ENCODE measurements at places on chromosomes 2 and 18.

DNA sequence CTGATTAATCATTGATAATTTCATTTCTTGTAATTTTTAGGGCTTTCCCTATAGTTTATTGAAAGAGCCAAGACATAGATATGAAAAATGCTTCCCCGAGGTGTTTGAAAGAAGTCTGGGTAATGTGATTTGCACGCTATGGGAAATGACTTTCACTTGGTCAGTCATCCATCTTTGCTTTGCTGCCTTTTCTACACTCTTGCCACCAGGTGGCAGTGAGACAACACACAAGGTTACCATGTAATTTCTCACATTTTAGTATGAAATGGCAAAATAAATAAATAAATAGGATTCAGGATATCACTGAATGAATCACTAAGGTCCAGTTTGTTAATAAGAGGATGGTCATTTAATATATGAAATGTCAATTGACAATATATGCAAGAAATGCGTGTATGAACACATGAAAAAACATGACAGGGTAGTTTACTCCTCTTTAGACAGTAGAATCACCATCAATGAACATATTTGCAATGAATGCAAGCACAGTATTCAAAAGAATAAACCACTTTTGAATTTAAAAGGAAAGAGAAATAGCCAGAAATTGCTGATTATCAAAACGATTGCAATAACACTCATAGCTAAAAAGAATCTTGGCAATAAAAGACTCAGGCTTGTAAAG is 52.2 kb upstream of the KCNH7 start:
- DNase-seq: no peak

DNA sequence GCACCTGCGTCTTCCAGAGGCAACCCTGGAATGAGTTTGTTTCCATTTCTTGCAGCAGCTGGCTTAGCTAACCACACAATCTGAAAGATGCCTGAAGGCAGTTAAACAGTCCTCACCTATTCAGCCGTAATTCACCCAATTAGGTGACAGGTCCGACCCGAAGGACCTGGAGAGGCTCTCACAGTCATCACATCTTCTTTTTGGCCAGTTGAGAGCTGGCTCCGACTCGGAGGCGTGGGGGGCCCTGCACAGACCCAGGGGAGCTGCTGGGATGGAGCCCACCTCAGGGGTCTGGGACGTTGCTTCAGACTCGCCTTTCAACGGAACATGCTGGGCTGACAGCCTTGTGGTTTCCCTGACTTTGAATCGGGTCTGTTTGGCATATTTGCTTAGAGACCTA is 187.3 kb downstream of the RTP5 start:
- no peak for DNase-seq

GRCh38 chr2:27762951-27763906 is 8.3 kb upstream of the MRPL33 start:
- DNase-seq: no peak

DNA sequence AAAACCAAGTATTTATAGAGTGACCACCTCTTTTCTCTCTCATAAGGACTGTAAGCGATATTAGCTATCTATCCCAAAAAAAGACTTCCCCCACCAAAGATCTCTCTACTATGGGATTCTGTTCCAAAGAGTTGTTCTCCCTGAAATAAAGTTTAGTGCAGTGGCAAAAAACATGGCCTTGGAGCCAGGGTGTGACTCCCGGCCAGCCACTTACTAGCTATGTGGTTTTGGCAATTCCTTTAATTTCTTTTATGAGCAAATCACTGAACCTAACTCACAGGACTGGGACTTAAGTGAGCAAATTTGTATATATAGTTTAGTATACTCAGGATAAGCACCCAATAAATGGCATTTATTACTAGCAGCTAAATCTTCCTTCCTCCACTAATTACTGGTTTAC is 42.6 kb downstream of the SESTD1 start:
- no peak for DNase-seq

GRCh38 chr2:464562-465309 is 176.8 kb upstream of the ALKAL2 start:
- no peak for DNase-seq

- DNase-seq: no peak
Observed at GRCh38 chr2:73414696-73415095, 29.1 kb downstream of the ALMS1 start.

DNA sequence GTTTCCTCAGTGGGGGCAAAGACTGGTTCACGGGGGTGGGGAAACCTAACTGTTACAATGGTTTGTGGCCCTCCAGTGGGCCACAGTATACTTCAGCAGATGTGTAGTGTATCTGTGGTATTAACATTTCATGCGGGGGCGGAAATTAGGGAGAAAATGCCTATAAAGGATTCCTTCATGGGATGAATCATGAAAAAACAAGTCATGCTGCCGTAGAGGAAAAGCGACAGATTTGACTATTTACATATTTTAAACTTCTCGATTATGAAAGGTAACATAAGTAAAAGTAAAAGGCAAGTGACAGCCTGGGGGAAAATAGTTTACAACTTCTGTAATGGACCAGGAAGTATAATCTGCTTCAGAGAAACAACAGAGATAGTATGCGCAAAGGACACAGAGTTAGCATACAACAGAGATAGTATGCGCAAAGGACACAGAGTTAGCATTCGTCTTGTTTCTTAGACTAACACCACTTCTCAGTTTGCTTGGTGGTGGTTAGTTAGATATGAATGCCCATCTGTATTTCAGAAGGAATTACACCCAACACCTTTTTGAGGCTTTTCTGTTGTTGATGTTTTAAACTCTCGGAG is 41.1 kb downstream of the MRPS9 start:
- DNase-seq: no peak

- DNase-seq: no peak
Observed at GRCh38 chr2:217151509-217152206, 291.8 kb upstream of the TNP1 start.

- DNase-seq: no peak
Observed at GRCh38 chr18:79945118-79946042, 6.1 kb downstream of the SLC66A2 start.

DNA sequence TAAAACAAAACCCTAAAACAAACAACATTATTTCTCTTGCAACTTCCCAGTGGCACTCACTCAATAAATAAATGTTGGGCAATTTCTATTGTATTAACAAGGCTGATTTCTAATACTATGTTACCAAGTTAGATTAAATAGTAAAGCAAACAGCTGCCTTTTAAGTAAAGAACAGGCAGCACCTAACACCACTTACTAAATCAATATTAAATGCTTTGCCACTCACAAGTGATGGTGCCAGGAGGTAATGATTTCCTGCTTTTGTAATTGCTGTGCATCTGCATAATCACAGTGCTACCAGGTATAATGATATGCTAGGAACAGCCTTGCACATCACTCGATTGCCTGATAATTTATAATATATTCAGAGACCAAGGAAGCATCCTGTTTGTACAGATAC is 276.5 kb downstream of the NBAS start:
- no peak for DNase-seq

DNA sequence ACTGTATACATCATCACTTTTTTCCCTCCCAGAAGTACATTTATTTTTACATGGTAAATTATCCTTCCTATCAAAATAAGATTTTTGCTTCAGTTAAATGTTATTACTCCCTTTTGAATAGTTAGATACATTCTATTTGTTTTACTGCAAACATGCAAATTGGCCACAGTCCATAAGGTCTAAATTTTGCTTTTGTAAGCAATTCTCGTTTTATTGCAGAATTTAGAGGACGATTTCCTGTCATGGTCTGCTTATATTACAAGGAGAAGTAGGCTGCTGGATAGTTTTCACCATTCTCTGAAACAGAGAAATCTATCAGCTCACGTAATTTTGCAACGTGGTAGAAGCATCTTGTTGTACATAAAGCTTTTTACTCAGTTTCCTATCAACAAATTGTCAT is 1632.5 kb downstream of the LRP1B start:
- DNase-seq: no peak

- DNase-seq: no peak
Observed at GRCh38 chr18:59060551-59060950, 79.1 kb upstream of the SEC11C start.

GRCh38 chr18:7467708-7468466 is 99.2 kb upstream of the PTPRM start:
- no peak for DNase-seq

DNA sequence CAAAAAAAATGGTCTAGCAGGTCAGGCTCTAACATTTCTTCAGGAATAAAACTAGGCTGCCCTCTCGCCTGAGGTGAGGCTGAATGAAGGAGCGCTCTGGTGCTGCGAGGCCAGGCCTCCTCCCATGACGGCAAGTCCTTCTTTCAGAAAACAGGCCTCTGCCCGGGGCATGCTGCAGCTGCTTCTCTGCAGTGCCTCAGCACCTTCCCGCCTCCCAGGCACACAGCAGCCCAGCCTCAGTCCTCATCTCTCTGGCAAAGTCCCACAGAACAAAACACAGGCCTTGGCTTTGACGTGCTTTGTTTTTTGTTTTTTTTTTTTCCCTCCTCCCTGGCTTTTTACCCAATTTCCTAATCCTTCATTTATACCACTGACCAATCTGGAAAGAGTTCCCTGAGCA is 74.8 kb downstream of the BCL11A start:
- no peak for DNase-seq

GRCh38 chr18:10936176-10937053 is 213.0 kb downstream of the PIEZO2 start:
- DNase-seq: no peak

DNA sequence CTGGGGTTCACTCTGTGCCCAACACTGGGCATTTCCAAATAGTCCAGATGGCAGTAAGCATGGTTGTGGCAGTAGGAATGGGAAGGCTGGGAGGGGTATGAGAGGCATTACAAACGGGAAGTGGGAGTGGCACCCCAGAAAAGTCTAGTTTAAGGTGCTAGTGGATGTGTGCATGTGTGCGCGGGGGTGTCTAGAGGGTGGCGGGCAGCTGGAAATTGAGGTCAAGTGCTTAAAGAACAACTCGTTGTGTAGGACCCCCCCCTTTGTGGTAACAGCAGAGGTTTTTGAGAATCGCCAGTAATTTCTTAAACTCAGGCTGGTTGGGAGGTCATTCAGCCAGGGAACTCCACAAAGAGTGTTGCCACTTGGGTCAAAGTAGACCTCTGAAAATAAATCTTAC is 69.9 kb downstream of the RHBDD1 start:
- DNase-seq: no peak

DNA sequence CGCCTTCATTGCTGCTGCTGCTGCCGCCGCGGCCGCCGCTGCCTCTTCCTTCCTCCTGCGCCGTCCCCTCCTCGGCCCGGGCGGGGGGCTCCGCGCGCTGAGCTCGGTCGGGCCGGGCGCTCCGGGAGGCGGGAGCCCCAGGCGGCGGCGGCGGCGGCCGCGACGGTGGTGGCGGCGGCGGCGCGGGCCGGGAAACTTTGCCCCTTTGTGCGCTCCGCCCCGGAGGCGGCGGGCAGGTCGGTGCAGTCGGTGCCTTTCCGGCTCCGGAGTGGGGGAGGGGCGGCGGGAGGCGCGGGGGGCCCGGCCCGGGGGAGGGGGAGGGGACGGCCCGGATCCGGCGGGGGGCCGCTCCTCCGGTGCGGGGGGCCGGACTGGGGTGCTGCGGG is 205 bp downstream of the TET3 start:
- DNase-seq: no peak

GRCh38 chr18:8041526-8042111 is 474.5 kb downstream of the PTPRM start:
- no peak for DNase-seq

- no peak for DNase-seq
Observed at GRCh38 chr18:41371156-41372045, 583.6 kb upstream of the PIK3C3 start.

GRCh38 chr2:1770566-1771380 is 26.5 kb upstream of the PXDN start:
- DNase-seq: no peak

GRCh38 chr2:207767461-207768167 is 2.1 kb downstream of the FZD5 start:
- no peak for DNase-seq

DNA sequence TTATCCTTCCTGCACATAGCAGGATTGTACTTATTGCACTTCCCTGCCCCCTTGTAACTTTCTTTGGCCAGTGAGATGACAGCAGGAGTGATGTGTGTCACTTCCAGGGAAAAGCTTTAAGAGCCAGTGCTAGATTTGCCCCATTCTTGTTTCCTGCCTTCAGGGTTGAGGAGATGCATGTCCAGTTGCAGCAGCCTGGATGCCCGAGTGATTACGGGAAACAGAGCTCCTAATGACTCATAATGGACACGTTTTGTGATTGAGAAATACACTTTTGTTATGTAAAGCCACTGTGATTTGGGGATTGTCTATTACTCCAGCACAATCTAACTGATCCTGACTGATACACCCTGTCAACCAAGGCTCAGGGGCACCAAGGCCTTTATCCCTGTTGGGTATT is 5.0 kb upstream of the TET3 start:
- DNase-seq: no peak

DNA sequence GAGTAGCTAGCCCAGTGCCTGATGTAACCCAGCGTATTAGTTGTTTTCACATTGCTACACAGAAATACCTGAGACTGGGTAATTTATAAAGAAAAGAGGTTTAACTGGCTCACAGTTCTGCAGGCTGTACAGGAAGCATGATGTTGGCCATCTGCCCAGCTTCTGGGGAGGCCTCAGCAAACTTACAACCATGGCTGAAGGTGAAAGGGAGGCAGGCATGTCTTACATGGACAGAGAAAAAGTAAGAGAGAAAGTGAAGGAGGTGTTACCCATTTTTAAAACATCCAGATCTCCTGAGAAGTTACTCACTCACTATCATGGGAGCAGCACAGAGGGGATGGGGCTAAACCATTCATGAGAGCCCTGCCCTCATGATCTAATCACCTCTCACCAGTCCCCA is 6.1 kb upstream of the CYRIA start:
- no peak for DNase-seq

DNA sequence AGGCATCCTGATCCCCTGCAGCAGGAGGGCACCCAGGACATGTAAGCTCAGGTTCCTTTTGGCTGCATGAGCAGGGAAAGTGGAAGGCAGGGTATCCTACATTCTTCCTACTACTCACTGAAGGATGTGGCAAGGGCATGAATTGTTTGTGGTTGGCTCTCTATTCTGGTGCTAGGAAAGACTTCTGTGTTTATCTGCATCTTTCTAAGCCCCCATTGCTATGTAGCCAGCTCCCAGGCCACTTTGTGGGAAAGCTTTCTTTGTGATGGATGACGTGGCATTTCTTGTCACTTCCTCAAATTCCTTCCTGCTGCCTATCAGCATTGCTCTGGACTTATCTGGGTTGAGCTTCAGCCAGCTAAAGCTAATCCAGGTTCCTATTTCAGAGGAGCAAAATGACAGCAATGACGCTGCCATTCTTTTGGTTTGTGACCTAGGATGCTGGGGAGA is 46.2 kb downstream of the MEIS1 start:
- no peak for DNase-seq

Data from stimulated activated CD4-positive, alpha-beta T cell treated with anti-CD3 and anti-CD28 coated beads, TNF-alpha, amount 100 ng/mL, for 24 hours (primary cell).